Activated effector memory CD4-positive, alpha-beta T cell treated with anti-CD3 and anti-CD28 coated beads, Interleukin-2, amount 50 U/mL, for 16 hours (primary cell): ENCODE measurements at places on chromosomes 4 and X.

DNA sequence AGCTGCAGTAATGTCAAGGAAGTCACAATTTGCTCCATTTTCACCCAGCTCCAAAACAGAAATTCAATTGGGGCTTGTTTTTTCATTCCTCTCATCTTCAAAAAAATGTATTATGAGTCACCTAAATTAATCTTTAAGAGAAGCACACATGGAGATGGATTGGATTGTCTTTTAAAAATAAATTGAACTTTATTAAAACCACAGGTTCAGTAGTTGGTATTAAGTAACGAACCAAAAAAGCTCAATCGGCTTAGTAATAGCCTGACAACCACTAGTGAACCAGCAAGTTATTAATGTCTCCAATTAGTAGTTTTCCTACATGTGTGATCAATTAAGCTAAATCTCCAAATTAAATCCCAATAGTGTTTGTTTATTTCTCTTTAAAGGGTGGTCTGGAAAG lies 283.5 kb upstream of the GIMD1 start:
- no peak for DNase-seq

GRCh38 chr4:114249561-114249960 lies 270.1 kb upstream of the ARSJ start:
- DNase-seq, result no peak

DNA sequence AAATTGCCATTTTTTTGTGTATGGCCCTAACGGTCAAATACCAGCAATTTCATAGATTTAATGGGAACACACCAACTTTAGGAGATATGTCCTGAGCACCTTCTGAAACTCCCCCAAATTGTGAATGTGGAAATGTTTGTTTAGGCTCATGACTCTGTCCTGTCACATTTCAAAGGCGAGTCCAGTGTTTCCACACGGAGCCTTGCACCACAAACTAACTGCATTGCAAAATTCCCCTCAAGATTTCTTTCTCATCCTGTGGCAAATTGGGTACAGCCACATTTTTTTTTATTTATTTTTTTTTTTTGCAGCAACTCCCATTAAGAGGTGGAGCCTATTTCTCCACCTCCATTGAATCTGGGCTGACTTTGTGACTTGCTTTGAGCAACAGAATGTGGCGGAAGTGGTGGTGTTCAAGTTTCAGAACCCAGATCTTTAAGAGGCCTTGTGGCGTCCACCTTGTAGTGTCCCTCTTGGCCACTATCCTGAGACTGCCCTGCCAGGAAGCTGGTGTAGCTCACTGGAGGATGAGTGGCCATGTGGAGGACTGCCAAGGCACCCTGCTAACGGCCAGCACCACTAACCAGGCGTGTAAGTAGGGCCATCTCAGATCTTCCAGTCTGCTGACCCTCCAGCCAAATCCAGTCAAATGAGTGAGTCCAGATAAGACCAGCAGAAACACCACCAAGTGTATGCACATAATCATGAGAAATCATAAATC lies 172.4 kb upstream of the SCML1 start:
- DNase-seq, result no peak

DNA sequence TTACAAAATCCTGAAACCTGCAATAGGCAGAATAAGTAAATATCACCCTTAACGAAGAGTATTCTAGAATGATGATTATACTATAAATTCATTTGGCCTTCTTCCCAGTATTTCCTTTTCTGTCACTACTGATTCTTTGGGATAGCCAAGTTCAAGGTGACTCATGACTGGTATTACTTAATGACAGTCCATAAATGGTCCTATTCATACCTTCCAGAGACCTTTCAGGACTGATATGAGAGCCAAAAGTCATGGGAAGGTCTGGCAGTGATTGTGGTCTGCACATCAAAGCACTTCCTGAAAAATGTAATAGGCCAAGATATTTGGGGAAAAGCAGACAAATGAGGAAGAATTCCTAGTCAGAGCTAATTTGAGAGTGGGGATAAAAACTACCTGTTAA lies 239.6 kb upstream of the FAM47A start:
- DNase-seq, result no peak

GRCh38 chr4:3572363-3572762 lies 40.1 kb upstream of the LRPAP1 start:
- DNase-seq, result no peak

GRCh38 chr4:182293691-182294255 lies 50.6 kb downstream of the TENM3 start:
- no peak for DNase-seq

DNA sequence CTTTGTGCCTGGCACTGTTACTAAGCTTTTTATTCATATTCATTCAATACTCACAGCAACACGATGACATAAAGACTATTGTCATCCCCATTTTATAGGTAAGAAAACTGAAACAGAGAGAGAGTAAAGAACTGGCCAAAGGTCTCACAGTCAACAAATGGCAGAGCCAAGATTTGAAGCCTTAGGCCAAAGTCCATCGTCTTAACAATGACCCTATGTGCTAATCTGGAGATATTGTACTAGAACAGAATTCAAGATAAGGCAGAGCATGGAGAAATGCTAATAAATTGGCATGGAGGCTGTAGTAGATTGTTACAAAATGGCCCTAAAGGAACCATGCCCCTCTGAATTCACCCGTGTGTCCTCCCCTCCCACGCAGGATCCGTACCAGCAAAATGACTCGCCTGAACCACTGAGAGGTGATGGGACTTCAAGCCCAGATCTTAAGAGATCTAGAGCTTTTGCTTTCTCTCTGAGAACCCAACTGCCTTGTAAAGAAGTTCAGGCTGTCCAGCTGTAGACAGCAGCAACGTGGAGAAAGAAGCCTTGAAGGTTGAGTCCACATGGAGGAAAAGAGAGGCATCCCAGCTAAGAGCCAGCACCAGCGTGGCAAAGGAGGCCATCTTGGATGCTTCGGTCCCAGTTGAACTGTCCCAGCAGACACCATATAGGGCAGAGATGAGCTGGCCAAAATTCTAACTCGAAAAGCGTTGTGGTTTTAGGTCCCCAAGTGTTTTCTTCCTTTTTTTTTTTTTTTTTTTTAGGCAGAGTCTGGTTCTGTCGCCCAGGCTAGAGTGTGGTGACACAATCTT lies 52.8 kb upstream of the RBM47 start:
- DNase-seq, result no peak

GRCh38 chrX:37666516-37666915 lies 19.1 kb upstream of the XK start:
- DNase-seq, result no peak

- DNase-seq, result peak; percentile 64
Measured at GRCh38 chrX:154712781-154713740, 37.8 kb downstream of the GAB3 start.

DNA sequence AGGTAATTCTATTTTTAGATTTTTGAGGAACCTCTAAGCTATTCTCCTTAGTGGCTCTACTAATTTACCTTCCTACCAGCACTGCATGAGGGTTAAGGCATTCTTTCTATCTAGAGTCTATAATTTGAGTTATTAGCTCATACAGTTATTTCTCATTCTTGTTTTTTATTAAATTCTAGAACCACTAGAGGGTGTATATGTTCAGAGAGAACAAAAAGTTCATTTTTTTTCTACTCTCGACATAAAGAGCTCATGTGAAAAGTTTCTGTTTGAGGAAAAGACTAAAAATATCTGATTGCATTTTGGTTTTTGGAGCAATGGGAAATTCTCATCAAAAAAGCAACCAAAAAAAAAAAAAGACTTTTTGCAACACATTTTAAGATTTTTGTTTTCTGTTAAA lies 57.0 kb upstream of the LRAT start:
- DNase-seq, result no peak

GRCh38 chrX:3715921-3716320 lies 2.5 kb upstream of the PRKX start:
- DNase-seq, result no peak

- no peak for DNase-seq
Measured at GRCh38 chrX:27903960-27904359, 77.3 kb downstream of the DCAF8L1 start.

DNA sequence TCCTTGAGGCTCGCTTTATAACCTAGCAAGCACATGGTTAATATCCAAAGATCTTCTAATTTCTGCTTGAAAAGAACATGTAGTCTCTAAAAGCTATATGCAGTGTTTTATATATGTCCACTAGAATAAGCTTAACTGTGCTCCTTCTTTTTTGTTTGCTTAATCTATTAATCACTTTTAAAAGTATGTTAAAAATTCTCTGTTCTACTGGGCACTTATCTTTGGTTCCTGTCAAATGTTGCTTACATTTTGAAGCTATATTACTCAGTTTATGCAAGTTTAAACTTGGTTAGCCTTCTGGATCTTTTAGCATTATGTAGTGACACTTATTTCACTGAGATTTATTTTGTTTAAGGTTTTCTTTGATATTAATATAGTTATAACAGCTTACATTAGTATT lies 32.5 kb downstream of the MAOA start:
- no peak for DNase-seq

DNA sequence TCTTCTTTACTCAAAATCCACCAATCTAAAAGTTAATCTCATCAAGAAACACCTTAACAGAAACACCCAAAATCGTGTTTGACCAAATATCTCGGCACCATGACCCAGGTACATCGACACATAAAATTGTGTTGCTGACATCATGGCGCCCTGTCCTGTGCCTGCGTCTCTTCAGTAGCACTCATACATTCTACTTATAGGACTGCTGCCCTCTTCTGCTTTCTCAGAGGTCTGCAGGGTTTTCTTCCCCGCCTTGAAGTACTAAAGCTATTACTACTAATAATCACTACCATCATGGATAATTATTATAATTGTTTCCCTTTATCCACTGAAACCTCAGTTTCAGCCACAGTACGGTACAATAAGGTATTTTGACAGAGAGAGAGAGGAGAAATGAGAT lies 1403.1 kb upstream of the TENM3 start:
- no peak for DNase-seq

- no peak for DNase-seq
Measured at GRCh38 chrX:29299684-29300083, 712.4 kb downstream of the IL1RAPL1 start.

GRCh38 chr4:104128031-104128849 lies 366.5 kb downstream of the CXXC4 start:
- DNase-seq, result no peak

- no peak for DNase-seq
Measured at GRCh38 chr4:139958739-139959098, 195.3 kb downstream of the MAML3 start.

DNA sequence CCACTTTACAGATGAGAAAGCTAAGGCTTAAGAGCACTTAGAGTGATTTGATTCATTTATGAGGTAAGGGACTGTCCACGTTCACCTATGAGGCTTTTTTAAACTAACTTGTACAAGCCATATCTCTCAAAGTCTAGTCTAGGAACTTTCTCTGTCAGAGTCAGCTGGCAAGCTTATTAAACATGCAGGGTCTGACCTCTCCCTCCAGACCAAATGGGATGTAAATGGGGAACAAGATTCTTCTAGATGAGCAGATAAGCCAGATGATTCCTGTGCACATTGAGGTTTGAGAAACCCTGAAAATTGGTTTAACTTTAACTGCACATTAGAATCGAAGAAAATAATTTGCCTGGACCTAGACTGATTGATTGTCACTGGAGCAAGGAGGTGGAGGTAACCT lies 160.0 kb upstream of the SPRY1 start:
- DNase-seq, result no peak

DNA sequence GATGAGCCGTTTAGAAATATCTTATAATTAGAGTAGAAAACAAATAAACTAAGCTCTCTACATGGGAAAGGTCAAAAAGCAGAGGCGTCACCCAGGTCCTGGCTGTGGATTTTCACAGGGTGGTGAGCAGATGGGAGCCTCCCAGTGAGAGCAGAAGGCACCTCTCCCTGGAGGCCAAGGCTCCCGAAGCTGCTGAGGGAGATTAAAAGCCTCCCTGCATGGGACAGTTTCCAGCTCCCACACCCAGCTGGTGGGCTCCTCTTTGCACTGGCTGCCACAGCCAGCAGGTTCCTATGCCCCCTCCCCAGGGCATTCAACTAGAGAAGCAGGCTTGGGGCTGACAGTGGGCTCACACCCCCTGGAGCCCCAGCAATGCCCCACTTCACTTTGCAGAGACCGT lies 55.2 kb upstream of the TBC1D9 start:
- DNase-seq, result no peak

DNA sequence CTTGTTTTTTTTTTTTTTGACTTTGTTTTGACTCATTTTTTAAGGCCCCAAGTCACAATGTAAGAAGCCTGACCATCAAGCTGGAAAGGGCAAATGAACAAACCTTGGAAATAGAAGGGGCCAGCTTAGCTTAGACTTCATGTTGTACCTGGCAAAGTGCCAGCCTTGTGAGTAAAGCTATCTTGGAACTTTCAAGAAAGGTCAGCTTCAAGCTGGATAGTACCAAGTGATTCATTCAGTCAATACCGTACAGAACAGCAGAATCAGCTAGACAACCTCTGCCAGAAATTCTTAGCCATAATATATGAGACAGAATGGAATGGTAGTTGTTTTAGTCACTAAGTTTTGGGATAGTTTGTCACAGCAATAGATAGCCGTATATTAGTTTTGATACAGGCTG lies 1492.2 kb upstream of the TENM3 start:
- DNase-seq, result no peak

GRCh38 chr4:141158219-141158618 lies 24.9 kb upstream of the RNF150 start:
- DNase-seq, result no peak

DNA sequence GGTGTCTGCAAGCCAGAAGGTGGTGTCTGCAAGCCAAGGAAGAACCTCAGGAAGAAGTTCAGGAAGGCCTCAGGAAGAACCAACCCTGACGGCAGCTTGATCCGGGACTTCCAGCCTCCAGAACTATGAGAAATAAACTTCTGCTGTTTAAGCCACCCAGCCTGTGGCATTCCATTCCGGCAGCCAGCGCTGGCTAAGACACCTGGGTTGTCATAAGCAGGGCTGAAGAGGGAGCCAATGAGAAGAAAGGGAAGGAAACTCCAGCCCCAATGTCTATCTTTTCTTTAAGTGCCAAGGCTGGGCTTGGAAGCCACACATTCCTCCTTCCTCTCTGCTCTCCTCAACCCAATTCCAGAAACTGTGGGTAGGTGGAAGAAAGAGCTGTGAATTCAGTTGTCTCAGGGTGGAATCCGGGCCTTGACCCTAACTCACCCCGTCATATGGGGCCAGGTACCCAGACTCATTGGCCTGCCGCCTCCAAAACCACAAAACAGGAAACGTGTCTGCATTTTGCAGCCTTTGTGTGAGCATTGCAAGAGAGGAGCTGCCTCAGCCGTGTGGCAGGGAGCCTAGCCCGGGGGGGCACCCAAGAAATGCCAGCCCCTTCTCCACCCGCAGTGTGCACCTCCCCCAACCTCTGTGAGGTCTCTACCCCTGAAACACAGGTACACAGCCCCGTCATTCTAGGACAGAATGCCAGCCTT lies 26.8 kb downstream of the CRMP1 start:
- DNase-seq, result peak; percentile 65

GRCh38 chr4:27701606-27702005 lies 841.0 kb downstream of the STIM2 start:
- DNase-seq, result no peak

DNA sequence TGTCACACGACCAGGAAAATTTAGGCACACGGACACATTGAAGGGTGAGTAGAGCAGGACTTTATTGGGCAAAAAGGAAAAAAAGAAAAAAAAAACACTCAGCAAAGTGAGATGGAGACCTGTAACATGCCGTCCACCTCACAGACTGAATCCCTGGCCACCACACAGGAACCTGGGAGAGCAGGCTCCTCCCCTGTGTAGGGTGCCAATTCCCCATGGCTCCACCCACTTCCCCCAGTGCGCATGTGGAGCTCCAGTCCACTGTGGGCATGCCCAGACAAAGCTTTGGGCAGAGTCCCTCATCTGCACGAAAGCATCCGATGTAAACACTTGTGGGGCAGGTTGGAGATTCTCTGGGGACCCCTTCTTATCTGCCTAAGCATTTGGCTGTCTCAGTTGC lies 23.6 kb upstream of the CBR4 start:
- DNase-seq, result no peak

- DNase-seq, result no peak
Measured at GRCh38 chrX:39605183-39605582, 492.6 kb downstream of the BCOR start.
